ENCODE measurements at places on chromosomes 1 and 21. TPM values are rescaled to one million over a fixed set of nuclear protein-coding genes. Genes with fewer than 3 reads are reported as not detected.

The KANK4 gene
- total RNA-seq = not detected

DNA sequence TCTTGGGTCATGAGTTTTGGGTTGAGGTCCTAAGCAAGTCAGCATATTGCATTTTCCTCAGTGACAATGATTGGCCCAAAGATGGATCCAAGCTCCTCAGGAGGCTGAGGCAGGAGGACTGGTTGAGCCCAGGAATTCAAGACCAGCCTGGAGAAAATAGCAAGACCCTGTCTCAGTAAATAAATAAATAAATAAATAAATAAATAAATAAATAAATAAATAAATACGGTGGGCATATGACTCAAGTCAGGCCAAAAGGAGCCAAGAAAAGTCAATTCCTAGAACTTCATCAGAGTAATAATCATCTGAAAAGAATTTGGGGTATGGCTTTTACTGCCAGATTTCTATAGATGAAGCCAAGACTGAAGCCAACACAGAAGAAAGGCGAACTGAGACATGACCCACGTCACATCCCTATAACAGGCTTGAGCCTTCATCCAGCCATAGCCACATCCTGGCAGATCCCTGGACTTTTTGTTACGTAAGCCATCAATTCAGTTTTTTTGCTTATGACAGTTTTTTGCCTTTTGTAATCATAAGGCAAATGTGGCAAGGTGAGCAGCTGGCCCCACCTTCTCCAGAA is 88.5 kb upstream of the NFASC start:
- DNase-seq = peak; percentile 60

- DNase-seq = no peak
Observed at GRCh38 chr1:97743129-97743528, 177.7 kb downstream of the DPYD start.

- peak; percentile 89 for DNase-seq
Observed at GRCh38 chr1:22749919-22750684, 39.5 kb downstream of the EPHB2 start.

GRCh38 chr1:7993593-7994479 is 32.3 kb downstream of the ERRFI1 start:
- DNase-seq = no peak
